Hippocampal formation (tissue), 2 donors: ENCODE measurements at places on chromosomes 13 and 19.

DNA sequence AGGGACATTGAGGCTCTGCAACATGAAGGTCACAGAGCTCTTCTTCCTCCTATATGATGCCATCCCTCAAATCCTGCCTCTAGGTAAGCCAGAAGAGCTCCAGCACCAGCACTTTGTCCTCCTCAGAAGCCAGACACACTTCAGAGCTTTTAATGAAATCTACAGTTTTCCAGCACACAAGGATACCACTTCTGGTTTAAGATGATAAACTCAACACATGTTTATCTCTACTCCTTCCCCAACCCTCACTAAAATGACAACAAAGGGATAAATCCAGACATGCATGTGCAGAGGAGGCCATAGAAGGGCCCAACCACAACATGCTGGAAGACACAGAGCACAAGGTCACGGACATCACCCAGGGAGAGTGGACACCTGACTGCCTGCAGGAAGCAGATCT lies 195.3 kb downstream of the USP12 start:
- DNase-seq = no peak

GRCh38 chr19:1238369-1239303 lies 831 bp upstream of the CBARP start:
- no peak for DNase-seq

GRCh38 chr19:11064831-11065303 lies 24.4 kb upstream of the LDLR start:
- DNase-seq = no peak

GRCh38 chr19:42023121-42023942 lies 29.3 kb upstream of the ATP1A3 start:
- no peak for DNase-seq

GRCh38 chr19:57887195-57887941 lies 1.5 kb downstream of the ZNF814 start:
- no peak for DNase-seq

- DNase-seq = no peak
Measured at GRCh38 chr19:34767951-34768350, 5.1 kb downstream of the ZNF599 start.

GRCh38 chr13:46142776-46143175 lies 37.9 kb upstream of the CPB2 start:
- DNase-seq = no peak

GRCh38 chr13:91072486-91072885 lies 275.0 kb upstream of the MIR17HG start:
- no peak for DNase-seq

DNA sequence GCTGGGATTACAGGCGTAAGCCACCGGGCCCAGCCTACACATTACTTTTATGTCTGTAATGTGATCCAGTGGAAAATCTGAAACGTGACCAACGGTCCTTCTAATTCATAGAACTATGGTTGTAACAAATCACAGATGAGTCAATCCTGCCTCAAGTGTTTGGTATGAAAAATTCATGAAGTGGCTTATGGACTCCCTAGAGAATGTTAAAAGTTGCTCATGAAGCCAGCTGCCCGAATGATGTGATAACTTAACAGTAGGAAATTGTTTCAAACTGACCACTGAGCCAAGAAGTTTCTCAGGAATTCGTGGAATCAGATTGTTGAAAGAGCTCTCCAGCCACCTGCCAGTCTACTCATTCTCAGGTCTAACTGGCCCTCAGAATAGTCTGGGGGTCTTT lies 59.4 kb upstream of the FARP1 start:
- no peak for DNase-seq

GRCh38 chr13:50691681-50692263 lies 151.7 kb downstream of the DLEU7 start:
- DNase-seq = no peak

DNA sequence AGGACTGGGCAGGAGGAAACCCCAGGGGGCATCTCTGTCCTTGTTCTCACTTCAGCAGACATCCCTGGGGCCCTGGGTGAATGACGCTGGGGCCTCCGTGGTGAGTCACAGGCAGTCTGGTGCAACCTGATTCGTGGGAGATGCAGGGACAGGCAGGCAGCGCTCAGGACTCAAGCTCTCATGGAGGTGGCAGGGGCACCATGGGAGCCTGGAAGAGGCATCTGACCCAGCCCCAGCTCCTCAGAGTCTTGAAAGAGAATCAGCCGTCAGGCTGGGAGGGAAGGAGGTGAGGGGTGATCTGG lies 14.0 kb upstream of the PTOV1 start:
- DNase-seq = no peak

DNA sequence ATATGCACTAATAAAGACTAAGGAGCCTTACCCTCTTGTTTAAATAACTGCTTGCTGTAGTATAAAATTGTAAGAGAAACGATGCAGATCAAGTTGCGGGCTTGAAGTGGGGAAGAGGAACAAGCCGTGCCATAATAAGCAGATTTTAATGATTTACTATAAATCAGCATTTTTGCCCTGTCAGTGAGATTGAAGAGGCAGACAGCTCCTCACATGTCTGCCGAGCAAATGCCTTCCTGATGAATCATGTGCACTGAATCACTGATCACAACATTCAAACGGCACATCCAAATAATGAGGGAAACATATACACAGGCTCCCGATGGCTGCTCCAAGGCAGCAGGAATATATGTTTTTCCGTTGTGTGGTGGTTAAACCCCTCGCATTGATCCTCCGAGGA lies 282.9 kb downstream of the TSHZ3 start:
- DNase-seq = no peak

DNA sequence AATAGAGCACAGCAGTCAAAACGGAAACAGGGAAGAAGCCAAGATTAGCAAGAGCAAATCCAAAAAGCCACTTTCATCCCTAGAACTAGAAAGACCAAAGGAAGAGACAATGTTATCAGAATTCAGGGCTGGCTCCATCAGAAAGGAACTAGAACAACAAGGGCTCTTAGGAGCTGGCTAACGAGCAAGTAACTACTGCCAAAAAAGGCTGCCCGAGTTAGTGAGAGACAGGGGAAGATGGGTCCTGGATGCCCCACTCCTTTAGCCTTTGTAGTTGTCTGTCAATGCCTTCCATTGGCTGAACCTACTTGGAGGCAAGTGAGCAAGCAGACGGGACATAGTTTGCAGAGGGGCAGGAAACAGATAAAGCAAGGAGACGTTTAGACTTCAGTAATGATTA lies 240.4 kb downstream of the KLF12 start:
- no peak for DNase-seq

DNA sequence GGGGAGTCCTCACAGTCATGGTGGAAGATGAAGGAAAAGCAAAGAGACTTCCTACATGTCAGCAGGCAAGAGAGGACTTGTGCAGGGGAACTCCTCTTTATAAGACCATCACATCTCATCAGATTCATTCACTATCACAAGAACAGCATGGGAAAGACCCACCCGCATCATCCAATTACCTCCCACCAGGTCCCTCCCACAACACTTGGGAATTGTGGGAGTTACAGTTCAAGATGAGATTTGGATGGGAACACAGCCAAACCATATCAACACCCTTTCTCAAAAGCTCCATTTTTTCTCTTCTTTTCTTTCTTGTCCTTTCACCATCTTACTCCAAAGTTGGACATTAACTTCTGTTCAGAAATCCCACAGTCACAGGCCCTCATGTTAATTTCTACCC lies 4.7 kb upstream of the LRP3 start:
- no peak for DNase-seq

DNA sequence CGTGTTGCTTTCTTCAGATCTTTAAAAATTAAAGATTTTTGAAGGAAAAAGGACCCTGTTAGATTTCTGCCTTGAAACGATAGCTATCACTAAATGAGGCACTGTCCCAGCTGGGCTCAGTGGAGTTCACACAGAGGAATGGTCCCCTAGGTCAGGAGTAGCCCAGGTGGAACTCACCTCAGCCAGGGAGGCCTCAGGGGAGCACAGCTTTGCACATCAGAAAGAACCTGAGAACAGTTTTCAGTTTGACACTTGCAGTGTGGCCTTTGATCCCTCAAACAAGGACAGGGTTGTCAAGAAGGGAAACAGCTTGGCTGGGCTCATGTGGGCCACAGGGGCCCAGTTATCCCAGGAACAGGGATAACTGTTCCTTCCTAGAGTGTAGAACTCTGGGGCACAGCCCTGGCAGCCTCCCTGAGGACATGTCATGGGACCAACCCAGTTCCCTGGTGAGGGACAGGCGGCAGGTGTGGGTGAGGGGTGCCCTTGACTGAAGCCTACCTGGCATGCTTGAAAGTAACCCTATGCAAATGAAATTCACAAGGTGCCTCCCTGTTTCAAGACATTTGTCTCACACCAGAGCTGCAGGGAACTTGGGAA lies 59.4 kb downstream of the CHST8 start:
- DNase-seq = no peak

DNA sequence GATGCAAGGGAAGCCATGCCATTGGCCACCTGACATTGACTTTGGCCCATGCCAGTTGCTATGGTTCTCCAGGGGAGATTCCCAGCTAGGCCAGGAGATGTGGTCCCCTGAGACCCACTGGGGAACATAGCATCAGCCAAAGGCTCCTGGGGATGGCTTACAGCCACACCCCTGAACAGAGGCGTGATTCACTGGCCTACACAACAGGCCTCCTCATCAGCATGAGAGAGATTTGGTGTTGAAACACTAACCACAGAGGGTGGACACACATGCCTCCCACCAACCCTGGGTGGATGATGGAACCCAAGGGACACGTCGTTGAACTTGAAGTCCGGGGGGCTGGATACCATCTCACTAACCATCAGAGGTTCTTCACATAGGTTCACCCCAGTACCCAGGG lies 14.4 kb downstream of the IQCN start:
- DNase-seq = no peak

DNA sequence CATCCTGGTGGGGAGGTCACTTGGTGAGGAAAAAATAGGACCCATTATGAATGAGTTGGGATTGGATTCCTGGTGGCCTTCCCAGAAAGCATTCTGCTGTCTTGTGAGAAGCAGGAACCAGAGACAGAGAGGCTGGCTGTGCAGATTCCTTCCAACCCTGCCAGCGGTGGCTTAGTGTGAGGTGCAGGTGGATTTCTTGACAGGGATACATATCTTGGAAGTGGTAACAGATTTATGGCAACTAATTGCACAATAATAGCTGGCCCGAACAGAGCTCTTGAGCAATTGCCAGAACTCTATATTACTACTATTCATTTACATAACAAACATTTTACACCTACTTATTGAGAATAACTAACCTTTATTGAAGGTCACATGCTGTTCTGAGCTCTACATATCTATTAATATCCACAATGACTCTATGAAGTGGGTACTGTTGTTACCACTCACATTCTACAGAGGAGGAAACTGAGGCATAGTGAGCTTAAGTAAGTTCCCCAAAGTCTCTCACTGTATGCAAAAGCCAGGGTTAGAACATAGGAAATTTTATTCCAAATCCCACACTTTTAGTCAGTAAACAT lies 173.9 kb upstream of the SERP2 start:
- no peak for DNase-seq

DNA sequence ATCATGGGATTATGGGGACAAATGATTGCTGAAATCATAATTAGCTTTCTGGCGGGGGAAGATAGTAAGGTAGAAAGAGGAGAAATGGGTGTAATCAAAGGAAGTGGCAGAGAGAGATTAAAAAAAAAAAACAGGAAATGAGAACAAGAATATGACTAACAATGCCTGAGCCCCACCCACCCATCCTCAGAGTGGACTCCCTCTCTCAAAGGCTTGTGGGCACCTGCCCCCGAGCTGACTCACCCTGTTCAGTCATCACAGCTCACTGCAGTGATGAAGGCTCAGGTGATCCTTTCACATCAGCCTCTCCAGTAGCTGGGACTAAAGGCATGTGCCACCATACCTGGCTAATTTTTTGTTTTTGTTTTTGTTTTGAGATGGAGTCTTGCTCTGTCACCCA lies 26.4 kb upstream of the TPT1 start:
- no peak for DNase-seq

GRCh38 chr13:50713523-50714248 lies 129.8 kb downstream of the DLEU7 start:
- DNase-seq = peak; percentile 13

GRCh38 chr13:112895521-112896465 lies 73.2 kb upstream of the MCF2L start:
- DNase-seq = peak; percentile 99

DNA sequence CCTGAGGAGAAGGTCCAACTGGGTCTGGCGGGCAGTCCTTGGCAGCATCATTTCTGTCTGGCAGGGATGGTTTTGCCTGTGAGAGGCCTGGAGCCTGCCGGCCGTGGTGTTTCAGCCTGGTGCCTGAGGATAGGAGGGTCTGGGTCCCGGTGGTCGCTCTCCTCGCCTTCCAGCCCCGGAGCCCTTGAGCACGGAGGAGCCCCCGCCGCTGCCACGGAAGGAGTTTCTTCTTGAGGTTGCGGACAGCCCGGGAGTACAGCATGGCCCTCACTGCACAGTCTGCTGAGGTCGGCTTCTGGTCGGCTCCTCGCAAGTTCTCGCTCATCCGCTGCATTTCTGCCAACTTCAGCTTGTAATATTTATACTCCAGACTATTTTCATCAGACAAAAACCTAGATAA lies 23.4 kb downstream of the SUGP2 start:
- DNase-seq = no peak

DNA sequence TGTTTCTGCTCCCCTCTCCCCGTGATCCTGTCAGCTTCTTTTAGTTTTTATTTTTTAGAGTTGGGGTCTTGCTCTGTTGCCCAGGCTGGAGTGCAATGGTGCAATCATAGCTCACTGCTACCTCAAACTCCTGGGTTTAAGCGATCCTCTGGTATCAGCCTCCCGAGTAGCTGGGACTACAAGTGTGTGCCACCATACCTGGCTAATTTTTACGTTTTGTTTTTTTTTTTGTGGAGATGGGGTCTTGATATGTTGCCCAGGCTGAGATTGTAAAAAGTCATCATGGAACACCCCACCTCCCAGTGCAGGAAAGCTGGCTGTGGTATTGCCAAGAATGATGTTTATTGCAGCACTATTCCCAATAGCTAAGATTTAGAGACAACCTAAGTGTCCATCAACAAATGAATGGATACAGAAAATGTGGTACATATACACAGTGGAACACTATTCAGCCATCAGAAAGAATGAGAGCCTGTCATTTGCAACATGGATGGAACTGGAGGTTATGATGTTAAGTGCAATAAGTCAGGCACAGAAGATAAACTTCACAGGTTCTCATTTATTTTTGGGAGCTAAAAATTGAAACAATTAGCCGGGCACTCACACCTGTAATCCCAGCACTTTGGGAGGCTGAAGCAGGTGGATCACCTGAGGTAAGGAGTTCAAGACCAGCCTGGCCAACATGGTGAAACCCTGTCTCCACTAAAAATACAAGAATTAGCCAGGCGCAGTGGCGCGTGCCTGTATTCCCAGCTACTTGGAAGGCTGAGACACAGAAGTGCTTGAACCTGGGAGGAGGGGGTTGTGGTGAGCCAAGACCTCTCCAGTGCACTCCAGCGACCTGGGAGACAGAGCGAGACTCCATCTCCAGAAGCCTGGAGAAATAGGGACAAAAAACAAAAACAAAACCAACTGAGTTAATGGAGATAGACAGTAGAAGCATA lies 6.6 kb upstream of the KLK15 start:
- no peak for DNase-seq

GRCh38 chr19:57302020-57302465 lies 18.2 kb upstream of the ZNF543 start:
- no peak for DNase-seq

DNA sequence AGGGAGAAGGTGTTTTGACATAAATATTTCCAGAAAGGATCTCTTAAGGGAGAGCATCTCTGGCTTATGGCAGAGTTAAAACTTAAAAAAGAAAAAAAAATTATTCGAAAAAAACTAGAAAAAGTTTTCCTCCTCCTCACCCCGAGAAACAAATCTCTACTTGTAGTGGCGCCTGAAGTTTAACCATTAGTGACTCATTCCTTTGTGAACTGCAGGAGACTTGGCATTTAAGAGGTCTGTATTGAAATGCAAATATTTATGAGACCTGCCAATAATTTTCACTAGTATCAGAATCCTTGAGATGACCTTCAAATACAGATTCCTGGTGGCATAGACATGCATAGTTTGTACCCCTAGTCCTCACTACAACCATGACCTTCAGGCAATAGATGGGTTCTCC lies 64.9 kb upstream of the MED4 start:
- no peak for DNase-seq
